Stimulated activated CD4-positive, alpha-beta T cell treated with anti-CD3 and anti-CD28 coated beads, Interleukin-1b, Interleukin-23, amount 100 ng/mL, for 1 hour (primary cell): ENCODE measurements at places on chromosomes 7 and 10.

DNA sequence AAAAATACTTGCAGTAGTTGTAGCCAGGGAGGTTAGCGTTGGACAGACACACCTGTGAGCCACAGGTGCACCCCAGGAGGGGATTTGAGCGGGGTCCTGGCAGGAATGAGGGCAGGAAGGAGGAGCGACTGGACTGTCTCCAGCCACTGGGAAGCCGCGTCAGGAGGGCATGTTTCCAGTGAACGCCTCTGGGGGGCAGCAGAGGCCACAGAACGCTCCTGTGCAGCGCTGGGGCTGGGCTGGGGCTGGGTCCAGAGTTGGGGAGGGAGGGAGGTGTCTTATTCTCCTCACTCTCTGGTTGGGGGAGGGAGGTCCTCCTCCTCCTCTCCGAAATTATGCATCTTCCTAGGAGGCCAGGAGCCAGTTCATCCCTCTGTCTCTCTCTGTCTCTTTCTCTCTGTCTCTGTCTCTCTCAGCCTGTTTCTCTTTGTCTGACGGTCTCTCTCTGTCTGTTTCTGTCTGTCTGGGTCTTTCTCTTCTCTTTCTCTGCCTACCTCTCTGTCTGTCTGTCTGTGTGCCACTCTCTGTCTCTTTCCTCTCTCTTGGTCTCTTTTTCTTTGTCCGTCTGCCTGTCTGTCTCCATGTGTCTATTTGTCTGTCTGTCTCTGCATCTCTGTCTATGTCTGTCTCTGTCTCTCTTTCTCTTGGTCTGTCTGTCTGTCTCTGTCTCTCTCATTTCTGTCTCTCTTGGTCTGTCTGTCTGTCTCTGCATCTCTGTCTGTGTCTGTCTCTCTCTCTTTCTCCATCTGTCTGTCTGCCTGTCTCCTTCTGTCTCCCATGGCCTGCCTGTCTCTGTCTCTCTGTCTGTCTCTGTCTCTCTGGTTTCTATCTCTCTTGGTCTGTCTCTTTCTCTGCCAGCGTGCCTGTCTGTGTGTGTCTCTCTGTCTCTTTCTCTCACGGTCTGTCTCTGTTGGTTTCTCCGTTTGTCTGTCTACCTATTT is 9.9 kb upstream of the PSMG3 start:
- DNase-seq = peak; percentile 37

GRCh38 chr7:33725111-33726025 is 180.0 kb upstream of the BMPER start:
- DNase-seq = no peak

GRCh38 chr7:139861803-139862202 is 32.7 kb downstream of the TBXAS1 start:
- no peak for DNase-seq

GRCh38 chr7:92737706-92738105 is 98.7 kb downstream of the CDK6 start:
- DNase-seq = no peak

DNA sequence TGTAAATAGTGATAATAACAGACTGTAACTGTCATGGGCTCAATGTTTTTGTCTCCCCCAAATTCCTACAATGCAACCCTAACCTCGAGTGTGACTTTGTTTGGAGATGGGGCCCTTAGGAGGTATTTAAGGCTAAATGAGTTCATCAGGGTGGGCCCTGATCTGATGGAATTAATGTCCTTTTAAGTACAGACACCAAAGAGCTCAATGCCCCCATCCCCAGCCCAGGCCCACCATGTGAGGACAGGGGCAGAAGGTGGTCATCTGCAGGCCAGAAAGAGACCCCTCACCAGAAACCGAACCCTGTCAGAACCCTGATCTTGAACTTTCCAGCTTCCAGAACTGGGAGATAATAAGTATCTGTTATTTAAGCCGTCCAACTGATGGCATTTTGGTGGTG is 83.2 kb downstream of the PIP4K2A start:
- DNase-seq = no peak

DNA sequence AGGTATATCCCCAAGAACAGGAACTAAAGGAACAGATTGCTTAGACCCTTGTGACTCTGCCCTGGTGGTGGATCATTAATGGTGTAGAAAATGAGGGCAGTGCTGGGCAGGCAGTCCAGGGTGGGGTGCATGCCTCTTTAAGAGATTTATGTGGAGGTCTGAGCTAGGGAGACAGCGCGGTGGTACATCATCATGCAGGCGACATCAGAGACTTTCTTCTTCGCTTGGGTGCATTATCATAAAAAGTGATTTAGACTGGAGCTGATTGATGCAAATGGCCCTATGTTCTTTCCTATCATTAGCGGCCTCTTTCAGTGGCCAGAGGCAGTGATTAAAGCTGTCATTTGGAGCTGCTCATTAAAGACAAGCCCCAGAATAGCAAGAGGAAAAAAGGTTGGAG is 519.1 kb upstream of the GALNT17 start:
- no peak for DNase-seq

DNA sequence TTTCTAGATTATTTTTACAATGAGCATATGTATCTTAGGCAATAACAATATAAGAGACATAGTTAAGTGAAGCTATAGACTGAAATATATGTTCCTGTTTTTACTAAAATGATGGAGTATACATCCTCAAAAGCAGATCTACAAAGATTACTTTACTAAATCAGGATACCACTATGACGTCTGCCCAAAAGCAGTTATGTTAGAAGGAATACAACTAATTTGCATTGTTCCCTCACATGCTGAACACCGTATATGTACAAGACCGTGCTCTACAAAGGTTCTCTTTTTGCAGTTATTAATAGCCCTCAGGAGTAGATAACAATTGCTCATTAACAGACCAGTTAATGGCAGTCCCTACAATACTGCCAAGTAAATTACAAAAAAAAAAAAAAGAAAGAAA is 137.5 kb downstream of the CD36 start:
- DNase-seq = no peak

- DNase-seq = no peak
These were observed 144.4 kb downstream of the INSYN2A start for GRCh38 chr10:127052001-127052400.

DNA sequence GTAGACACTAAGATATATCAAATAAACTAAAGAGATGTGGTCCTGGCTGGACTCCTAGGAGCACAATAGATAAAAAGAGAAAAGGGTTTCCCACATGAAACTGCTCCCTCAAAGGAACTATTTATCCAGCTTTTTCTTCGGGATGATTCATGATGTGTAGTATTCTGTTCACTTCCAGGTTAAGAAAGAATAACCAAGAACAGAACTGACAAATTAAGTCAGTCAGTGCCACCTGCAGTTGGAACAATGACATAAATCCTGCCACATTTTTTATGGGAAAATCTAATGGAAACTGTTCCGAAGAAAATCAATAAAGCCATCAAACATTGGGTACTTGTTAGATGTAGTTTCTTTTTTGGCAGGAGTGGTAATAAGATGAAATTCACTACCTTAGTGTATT is 87.1 kb downstream of the POLR1F start:
- DNase-seq = no peak

- DNase-seq = no peak
These were observed 17.8 kb upstream of the IFIT2 start for GRCh38 chr10:89283936-89284475.

DNA sequence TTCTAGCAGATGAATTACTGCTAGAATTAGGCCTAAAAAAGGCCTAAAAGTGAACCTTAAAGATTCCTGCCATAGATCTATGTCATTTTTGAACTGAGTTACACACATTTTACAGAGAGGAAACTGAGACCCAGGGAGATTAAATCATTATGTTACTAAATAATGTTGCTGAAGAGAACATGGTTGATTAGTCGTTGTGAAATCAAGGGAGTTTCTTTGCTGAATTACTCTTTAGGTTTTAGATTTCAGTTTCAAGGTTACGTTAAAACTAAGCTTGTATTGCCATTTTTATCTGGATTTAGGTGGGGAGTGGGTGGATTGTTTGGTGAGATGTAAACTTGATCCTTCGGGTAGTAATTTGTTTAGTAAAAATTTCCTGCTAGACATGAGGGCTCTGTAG is 21.3 kb downstream of the CDK14 start:
- DNase-seq = no peak

GRCh38 chr7:47191876-47192291 is 390.0 kb downstream of the TNS3 start:
- no peak for DNase-seq

GRCh38 chr7:157276731-157277562 is 59.9 kb upstream of the DNAJB6 start:
- DNase-seq = no peak

GRCh38 chr10:86253091-86254072 is 113.2 kb downstream of the GRID1 start:
- no peak for DNase-seq

DNA sequence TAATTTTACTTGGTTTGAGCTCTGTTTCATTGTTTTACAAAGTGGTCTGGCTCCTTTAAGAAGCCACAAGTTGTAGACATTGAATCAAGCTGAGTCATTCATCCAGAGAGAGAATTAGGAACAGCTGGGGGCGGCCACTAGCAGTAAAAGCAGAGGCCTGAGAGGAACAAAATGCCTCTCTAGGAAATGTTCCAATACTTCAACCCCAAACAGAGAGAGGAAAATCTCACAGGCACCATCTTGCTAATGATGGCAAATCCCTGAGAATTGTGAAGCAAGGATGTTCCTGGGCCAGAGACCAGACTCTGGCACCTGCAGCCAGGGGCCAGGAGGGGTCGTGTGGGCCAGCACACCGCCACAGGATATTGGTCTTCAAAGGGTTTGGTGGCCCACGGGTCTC is 26.5 kb upstream of the TRIL start:
- DNase-seq = no peak
